ENCODE measurements at places on chromosomes 7 and 10.

DNA sequence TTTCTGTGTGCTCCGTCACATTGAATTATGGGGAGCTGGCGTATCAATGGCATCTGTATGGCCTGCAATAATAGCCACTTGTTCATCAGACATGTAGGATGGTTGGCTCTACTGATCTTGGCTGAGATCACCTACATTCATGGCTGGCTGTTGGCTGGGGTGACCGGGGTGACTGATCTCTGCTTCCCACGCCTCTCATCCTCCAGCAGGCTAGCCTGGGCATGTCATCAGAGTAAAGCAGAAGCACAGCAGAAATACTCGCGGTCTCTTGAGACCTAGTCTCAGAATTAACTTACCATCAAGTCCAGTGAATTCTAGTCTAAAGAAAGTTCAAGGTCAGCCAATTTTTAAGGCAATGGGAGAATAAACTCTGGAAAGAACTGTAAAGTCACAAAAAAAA lies 257.7 kb upstream of the GLI3 start:
- no peak for DNase-seq

GRCh38 chr10:86049442-86049841 lies 317.2 kb downstream of the GRID1 start:
- no peak for DNase-seq

DNA sequence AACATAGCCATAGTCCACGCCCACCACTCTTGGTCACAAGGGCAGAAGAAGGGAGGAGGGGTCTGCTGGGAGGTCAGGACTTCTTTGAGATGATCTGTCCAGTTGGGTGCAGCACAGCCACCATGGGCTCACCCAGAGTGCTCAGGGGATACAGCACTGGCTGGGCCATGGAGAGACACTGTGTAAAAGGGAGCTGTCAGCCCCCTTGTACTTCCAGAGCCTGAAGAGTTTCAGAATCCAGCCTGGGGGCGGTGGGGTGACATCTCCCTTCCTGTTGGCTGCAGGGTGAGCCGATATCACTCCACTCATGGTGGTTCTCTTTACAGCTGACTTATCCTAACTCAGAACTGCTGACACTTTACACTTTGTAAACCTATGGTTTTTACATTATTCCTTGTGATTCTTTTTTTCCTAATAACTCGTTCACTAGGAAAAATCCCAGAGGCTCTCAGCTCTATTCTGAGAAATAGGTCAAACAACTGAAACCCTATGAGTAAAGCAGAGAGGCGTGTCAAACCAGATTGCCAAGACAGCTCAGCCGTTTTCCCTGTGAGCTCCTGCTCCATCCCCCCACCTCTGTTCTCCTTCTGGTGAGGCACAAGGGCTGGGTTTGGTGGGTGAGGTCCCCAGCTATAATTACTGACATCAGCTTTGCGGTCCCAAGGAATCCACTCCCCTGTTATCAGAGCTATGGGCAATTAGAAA lies 3.2 kb upstream of the MRPS24 start:
- DNase-seq: peak; percentile 66

DNA sequence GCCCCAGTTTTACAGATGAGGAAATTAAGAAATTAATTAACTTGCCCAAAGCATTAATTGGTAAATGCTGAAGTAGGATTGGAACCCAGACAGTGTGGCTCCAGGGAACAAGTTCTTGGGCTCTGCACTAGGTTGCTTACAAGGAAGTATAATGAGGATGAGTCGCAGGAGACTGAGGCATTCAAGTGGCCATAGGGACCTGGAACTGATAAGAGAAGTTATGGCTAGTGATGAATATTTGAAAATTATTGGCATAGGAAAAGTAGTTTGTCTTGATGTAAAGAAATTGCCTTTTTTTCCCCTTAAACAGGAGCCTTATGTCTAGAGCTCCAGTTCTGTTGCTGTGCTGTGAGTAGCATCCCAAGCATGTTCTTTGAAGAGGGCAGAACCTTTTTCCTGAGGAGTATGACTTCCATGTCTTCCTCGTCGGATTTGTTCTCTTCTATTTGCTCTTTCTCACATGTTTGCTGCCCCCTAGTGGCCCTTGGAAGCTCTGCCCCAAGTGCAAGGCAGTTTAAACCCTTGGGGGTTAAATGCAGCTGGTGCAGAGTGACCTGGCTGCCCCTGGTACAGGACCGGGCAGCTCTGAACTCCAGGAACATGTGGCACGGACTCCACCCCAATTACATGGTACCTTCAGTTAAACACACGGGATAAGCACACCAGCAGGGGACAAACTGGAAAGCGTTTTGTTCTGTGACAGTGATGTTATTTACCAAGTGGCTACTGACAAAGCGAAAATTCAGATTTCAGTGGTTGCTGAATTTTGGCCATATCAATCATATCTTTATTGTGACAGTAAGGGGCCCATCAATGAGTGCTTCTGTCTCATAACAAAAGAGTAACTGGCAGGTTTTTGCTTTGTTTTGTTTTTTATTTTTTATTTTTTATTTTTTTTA lies 148.8 kb downstream of the HECW1 start:
- DNase-seq: peak; percentile 89

- no peak for DNase-seq
Observed at GRCh38 chr7:28205506-28205905, 24.9 kb upstream of the JAZF1 start.

DNA sequence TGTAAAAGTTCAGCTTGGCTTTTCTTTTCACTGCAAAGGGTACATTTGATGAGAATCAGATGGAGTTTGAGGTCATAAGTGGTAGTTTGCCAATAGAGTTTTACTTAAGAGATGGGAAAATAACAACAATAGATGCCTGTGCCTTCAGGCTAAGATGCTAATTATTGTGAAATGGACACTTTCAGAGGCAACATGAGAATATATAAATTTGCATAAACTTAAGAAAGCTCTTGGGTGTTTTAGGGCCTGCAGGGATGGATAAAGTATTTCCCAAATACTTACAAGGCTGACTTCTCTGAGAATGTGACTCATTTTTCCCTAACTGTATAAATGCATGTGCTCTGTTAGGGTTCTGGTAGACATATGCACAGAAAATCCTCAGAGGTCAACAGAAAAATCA lies 200.3 kb upstream of the SVIL start:
- peak; percentile 38 for DNase-seq

DNA sequence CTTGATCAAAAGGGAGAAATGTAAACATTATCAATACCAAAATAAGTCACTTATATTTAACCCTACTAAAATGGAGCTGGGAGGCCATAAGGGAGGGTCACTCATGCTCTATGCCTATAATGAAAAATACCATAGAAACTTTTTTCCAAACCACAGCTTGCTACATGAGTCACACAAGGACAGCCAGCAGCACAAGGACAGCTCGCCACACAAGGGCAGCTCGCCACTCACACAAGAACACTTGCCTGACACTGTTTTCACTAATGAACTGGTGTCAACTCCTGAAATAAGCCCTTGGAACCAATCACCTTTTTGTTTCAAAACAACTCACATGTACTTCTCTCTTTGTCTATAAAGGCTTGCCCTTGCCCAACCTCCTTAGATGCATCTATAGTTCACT lies 43.3 kb downstream of the FRMPD2 start:
- no peak for DNase-seq

- no peak for DNase-seq
Observed at GRCh38 chr7:480531-481218, 39.0 kb downstream of the PDGFA start.

DNA sequence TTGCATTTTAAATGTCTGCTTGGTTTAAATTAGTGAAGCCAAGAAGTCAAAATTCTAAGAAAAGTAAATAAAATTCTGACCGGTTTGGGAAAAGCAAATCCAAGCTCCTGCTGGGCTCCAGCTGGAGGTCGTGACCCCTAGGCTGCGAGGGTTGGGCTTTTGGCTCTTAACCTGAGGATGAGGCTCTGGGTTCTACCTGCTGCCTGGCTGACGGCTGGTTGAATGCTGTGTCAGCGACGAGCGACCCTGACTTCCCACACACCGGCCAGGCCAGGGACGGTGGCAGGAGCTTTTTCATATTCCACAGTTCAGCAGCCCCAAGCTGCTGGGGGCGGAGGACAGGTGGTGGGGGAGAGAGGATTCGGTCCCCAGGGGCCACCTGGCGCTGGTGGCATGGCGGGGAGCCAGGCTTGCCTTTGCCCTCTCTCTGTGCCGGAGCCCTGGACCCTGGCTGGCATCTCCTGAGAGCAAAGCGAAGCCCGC lies 843 bp upstream of the PLPP4 start:
- DNase-seq: no peak

DNA sequence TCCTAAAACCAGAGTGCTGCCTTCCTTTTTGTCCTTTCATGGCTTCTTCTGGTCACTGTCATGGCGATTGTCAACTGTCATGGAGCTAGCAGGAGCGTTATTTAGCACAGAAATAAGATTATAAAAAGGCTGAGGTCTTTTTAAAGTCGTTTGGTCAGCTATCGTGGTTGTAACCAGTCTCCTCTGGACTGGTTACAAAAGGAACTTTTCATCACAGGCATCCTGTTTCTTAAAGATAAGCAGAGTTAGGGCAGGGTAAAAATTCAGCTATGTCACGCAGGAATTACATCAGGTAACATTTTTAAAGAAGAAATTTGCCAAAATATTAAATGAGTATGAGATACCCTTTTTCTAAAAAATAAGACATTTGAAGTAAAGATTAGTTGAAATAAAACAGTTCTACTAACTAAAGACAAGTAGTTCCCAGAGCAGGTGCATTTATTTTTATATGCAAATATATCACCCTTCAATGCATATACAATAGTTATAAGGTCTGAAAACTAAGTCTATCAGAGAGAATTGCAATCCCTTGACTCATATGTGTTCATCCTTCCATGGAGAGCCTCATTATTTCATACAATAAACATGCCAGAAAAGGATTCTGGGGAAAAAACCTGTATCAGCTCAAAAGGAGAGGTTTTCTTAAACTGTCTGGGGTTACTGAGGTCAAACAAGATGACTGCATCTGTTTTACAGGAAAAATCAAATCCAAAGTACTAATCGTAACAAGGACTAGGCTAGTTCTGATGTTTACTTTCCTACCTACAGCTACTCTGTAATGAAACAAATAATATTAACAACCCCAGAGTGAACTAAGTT lies 20.9 kb downstream of the FAM24A start:
- no peak for DNase-seq

DNA sequence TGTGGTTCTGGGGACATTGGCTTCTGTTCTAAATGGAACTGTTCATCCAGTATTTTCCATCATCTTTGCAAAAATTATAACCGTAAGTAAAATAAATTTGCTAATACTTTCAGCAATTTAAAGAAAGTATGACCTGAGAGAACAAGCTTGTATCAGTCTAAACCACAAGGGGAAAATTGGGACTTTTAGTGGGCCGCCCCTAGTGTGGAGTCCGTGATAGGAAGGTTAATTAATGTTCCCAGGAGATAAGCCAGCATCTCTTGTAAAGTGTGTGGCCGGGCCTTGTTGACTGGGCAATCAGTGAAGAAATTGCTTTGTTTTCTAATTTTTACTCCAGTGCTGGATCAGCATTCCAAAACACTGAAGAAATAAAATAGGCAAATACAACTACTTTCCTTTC lies 83.0 kb downstream of the ABCB5 start:
- no peak for DNase-seq

- peak; percentile 91 for DNase-seq
Observed at GRCh38 chr10:4546500-4546899, 279.5 kb upstream of the AKR1E2 start.

DNA sequence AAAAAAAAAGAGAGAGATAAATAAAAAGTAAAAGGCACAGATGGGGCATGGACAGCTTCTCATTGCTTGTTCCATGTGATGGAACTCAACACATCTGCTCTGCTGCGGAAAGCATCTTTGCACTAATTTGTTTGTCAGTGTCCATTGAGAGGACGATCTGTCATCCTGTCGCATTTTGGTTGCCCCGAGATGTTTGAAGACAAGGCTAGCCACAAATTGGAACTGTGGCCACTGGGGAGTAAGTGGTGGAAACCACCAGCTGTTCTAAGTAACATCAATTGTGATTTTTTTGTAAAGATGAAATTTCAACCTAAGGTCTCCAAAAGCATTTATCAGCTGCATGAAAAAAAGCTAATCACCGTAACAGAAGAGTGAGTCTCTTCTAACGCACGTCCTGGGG lies 312.7 kb downstream of the ADARB2 start:
- DNase-seq: no peak

DNA sequence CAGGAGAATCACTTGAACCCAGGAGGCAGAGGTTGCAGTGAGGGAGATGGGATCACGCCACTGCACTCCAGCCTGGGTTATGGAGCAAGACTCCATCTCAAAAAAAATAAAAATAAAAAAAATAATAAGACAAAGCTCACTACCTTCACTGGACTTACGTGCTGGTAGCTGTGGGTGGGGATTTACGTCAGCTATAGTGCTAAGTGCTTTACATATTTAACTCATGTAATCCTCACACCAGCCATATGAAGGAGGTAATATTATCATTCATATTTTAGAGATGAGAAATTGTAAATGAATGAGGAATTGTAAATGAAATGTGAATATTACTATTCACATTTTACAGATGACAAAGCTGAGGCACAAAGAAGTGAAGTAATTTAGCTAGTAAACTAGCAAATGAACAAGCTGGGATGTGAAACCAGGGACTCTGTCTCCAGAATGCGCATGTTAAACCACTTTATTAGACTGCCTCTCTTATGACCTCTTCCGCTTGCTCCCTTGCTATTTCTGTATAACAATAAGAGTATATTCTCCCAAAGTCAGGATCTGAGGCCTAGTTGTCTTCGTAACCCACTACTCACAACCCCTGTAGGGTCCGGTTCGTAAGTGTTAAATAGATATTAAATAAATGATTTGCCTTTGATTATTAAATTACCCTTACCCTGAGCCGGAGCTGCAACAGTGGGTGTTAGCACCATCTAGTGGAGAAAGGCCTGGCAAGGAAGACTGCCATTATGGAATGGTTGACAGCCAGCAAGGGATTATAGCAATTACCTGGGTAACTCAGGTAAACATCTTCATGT lies 70.2 kb downstream of the HTR7 start:
- DNase-seq: peak; percentile 37

DNA sequence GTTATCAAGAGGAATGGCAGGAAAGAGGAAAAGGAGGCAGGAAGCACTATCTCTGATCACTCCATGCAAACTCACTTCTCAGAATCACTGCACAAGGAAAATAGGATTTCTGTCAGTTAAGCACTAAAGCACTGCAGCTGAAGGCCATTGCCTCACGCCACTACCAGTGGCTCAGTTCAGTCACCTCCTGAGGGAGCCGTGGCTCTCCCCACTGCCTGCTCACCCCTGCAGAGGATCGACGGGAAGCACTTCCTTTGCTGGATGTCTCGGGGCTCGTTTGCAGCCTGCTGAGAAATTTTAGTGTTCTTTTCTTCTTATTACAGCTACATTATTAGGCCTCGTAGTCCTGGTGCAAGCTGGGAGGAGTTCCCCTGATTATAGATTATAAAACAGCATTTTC lies 90.1 kb upstream of the ADCY1 start:
- DNase-seq: no peak

GRCh38 chr7:80950550-80950967 lies 31.7 kb upstream of the SEMA3C start:
- DNase-seq: no peak

GRCh38 chr10:43082746-43083145 lies 5.9 kb downstream of the RET start:
- no peak for DNase-seq
